NCI-H1436 treated with DMSO at 0.1 percent for 48 hours (cell line): ENCODE measurements at places on chromosomes 16 and 17.
A peak's percentile ranks its signal among the peaks of the same experiment; 100 is the strongest.

DNA sequence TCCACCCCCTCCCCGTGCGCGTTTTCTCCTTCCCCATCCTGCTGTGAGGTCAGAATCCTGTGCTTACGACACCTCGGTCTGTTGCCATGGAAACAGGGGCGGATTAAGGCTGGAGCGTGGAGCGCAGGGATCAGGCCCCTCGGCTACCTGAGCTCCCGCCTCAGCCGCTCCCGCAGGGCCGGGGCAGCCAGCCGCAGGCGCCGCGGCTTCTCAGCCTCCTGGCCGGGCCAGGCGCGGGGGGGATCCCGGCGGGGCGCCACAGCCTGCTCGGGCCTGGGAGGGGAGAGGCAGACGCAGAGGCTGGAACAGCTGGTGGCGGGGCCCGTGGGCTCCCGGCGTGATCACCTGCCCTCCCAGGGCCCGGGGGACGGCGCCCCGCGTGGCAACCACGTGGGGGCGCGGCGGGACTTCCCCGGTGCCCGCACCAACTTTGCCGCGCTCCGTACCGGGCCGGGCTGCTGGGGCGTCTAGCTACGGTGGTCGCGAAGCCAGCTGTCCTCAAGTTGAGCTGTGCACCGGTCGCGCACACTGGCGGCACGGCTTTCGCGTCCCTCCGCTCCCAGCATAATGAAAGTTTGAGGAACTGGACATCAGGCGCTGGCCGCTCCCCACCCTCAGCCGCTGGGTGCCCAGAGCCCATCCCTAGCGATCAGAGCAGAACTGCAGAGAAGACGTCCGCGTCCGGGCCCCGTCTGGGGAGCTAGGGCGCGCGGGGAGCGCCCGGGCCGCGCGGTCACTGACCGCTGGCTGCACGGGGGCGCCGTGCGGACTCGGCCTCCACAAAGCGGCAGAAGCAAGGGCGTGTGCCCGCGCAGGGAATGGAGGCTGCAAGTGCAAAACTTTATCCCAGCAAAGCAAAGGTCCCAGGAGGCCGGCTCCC lies 1.2 kb downstream of the RTN4RL1 start:
- DNase-seq, result no peak

DNA sequence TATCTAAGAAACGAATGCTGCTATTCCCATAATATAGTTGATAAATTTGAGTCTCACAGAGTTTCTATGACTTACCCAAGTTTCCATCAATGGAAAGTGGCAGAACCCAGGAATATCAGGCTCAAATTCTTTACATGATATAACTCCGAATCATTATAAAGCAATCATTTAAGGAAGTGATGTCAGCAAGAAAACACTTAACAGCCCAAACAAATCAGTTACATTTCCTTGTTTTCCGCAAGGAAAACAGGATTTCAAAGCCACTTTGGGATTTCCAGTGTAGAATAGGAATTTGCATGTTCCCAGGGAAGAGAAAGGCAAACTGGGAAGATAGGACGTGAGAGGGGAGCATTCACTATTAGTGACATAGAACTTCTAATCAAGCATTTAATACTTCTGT lies 311.4 kb upstream of the GOT2 start:
- no peak for DNase-seq

- DNase-seq, result no peak
These were observed 15.8 kb upstream of the KCNJ18 start for GRCh38 chr17:21676281-21677111.

DNA sequence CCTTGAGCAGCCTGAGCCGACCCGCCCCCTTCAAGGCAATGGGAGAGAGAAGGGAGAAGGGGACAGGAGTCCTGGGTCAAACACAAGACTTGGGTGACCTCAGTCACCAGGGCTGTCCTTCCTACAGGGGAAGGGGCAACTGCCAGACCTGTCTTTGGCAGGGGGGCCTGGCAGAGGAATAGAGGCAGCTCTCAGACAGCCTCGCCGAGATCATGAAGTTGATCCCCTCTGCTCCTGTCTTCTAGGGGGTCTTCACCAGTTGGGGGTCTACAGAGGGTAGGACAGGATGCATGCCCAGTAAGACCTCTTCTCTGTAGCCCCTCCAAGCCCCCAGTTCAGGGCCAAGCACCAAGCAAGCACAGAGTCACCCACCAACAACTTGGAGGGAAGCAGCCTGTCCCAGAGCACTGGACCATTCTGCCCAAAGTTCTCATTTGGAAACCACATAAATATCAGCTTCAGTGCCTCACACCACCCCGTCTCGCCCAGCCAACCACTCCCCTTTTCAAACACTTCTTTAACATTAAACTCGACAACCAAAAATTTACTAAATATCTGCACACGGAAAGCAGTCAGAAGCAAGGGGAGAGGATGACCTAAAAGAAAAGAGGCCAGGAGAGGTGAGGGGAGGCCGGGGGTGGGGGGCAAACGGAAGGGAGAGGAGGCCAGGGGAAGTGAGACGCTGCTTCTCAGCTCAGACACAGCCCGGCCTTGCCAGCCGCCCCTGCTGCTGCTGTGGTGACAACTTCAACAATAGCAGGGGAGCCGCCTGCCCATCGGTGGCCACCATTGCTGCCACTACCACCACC lies 7.7 kb downstream of the DOK4 start:
- DNase-seq, result no peak

DNA sequence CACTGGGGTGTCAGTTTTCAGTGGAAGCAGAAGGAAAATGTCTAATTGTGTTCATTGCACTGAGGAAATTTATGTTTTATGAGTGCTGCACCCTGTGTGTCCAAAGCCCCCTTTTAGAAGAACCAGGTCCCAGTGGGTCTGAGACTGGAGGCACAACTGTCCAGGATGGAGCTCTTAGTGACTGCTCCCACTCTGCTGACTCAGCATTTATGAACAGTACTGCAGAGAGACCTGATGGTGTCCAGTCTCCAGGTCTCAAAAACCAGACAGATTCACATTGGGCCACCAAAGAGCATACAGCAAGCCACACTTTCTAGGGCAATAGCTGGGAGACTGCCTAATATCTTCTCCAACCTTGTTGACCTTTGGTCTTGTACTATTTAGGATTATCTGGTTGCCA lies 321.9 kb downstream of the CBLN1 start:
- DNase-seq, result no peak

- DNase-seq, result peak; percentile 28
These were observed 82.1 kb downstream of the SLC39A11 start for GRCh38 chr17:73010414-73010813.

DNA sequence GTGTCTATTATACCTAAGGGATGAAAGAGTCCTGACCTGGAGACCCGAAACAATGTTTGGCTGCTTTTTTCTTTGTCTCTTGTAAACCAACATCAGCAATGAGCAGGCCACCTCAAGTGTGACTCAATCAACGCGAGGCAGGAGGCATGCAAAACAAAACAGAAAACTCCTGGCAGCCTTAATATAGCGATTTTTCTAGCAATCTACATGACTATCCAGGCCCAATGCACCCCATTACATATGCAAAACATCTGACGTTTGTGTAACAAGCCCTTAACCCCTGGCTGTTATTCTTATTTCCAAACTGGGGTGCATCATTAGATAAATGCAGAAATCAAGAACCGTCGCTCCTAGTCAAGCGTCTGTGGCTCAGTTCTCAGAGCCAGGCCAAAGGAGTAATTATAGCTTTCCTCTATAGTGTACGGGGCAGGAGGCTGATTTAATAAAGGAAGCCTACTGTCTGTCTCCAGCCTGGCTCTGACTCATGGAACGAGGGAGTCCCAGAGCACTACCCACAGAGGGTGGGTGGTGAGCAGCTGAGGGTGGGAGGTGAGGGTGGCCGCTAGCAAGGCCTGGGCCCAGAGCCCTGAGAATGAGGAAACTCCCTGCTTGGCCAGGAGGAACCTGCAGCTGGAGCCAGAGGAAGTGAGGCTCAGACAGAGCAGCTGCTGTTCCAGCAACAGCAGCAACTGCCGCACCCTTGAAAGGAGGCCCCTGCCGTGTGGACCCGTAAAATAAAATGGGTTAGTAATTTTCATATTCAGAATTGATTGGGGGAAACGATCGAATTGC lies 43.9 kb downstream of the CHD9 start:
- no peak for DNase-seq
